ENCODE measurements at places on chromosomes 12 and 14. TPM values are rescaled to one million over a fixed set of nuclear protein-coding genes. Genes with fewer than 3 reads are reported as not detected.

Gene GLI1
- total RNA-seq = 7.3 TPM

Gene TDRD9
- 0.04 TPM for total RNA-seq

Gene C12orf54
- total RNA-seq = not detected

Gene RD3L
- total RNA-seq = not detected

Gene RTN1
- total RNA-seq = not detected

Gene ACACB
- total RNA-seq = 9.6 TPM

Gene STYK1
- total RNA-seq = 0.28 TPM

Gene STAC3
- total RNA-seq = 0.36 TPM

Gene PIK3C2G
- not detected for total RNA-seq
